ENCODE measurements at places on chromosomes 1 and 21. TPM values are rescaled to one million over a fixed set of nuclear protein-coding genes. Genes with fewer than 3 reads are reported as not detected.

- H3K27me3 ChIP-seq: no peaks in the 10 kb centered on the region
- no peak for DNase-seq
- H3K4me3 ChIP-seq: no peak overlapping the region
- no peak overlapping the region for H3K27ac ChIP-seq
- no peaks in the 10 kb centered on the region for H3K36me3 ChIP-seq
These were observed 227.1 kb downstream of the LRRC7 start for GRCh38 chr1:69794831-69795230.

DNA sequence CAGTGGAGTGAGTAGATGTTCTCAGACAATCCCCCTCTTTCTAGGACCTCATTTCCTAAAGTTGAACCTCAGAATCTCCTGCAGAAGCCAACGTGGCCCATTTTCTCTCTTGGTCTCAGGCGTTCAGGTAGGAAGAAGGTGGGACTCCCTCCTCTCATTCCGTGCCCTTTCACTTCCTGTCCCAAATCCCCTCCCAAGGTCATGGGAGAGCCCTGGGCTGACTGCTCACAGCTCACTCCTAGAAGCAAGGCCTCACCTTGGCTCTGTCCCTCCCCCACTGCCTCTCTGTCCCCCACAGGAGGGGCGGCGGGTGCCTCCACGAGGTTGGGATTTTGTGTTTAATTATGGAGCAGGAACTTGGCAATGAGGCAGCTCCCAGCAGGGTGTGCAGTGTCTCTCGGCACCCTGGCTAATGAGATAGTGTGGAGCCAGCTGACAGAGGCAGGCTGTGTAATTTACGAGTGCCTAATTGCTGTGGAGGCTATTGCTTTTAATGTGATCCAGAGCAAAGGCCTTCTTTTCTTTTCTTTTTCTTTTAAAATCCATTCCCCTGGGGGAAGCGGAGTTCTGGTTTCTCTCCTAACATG, 9.1 kb upstream of the CDK18 start:
- H3K4me1 ChIP-seq: no peaks in the 10 kb centered on the region
- H3K27me3 ChIP-seq: no peaks in the 10 kb centered on the region
- no peak overlapping the region for H3K27ac ChIP-seq
- H3K4me3 ChIP-seq: no peak overlapping the region
- H3K36me3 ChIP-seq: no peaks in the 10 kb centered on the region

- DNase-seq: peak; percentile 17
- H3K36me3 ChIP-seq: peaks cover 3% of the 10 kb centered on the region
- H3K4me3 ChIP-seq: no peak overlapping the region
- H3K4me1 ChIP-seq: no peaks in the 10 kb centered on the region
- no peak overlapping the region for H3K27ac ChIP-seq
These were observed 20.5 kb downstream of the PRKACB start for GRCh38 chr1:84164567-84165021.

DNA sequence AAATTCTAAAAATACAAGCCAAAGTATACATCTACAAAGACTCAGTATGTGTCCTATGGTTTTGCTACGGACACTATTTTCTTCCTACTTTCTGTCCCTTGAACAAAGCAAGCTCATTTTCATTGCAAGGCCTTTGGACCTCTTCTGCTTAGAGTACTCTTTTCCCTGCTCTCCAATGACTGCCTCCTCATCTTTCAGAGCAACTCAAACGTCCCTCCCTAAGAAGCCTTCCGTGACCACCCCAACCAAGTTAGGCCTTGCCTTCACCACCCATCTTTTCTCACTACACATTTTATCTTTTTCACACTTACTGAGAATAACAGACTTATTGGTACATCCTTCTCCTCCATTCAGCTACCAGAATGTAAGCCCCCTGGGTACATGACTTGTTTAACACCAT, 39.9 kb downstream of the ENAH start:
- H3K4me1 ChIP-seq: no peaks in the 10 kb centered on the region
- no peak overlapping the region for H3K27ac ChIP-seq
- no peaks in the 10 kb centered on the region for H3K27me3 ChIP-seq
- H3K36me3 ChIP-seq: no peaks in the 10 kb centered on the region

DNA sequence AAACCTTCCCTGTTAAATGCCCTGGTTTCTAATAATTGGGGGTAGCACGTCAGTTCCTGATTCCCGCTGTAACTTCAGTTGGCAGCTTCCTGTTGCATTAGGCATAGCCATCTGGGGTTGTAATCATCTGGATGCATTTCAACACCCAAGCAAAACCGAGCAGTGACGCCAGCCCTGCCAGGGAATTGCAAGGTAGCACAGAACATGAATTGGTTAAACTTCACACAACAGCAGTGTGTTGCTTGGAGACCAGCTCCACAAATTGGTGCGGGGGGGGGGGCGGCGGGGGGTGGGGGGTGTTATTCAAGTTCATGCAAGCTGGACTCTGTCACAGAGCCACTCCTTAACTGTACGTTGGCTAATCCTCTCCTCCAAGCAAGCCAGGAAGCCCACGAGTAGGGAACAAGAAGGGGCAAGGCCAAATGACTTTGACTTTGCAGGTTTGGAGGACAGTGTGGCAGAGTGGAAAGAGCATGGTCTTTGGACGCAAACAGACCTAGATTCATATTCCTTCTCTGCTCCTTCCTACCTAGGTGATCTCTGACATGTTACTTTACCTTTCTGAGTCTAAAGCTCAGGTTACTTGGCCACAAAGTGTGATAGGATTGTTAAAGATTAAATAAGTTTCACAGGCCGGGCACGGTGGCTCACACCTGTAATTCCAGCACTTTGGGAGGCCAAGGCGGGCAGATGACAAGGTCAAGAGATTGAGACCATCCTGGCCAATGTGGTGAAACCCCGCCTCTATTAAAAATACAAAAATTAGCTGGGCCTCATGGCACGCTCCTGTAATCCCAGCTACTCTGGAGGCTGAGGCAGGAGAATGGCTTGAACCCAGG, 4.7 kb downstream of the LAX1 start:
- H3K27ac ChIP-seq: peak overlapping the region; percentile 14
- H3K36me3 ChIP-seq: peaks cover 40% of the 10 kb centered on the region
- no peak for DNase-seq
- H3K27me3 ChIP-seq: no peaks in the 10 kb centered on the region
- H3K4me3 ChIP-seq: no peak overlapping the region

The HMCN1 gene
- 0.85 TPM for total RNA-seq

The PDE4B gene
- 9.9 TPM for total RNA-seq

- peak overlapping the region; percentile 28 for H3K27ac ChIP-seq
- H3K4me1 ChIP-seq: no peaks in the 10 kb centered on the region
These were observed 115.1 kb downstream of the ETS2 start for GRCh38 chr21:38920631-38921398.

- H3K4me1 ChIP-seq: no peaks in the 10 kb centered on the region
- no peak overlapping the region for H3K27ac ChIP-seq
- H3K27me3 ChIP-seq: no peaks in the 10 kb centered on the region
- H3K36me3 ChIP-seq: no peaks in the 10 kb centered on the region
These were observed 321.0 kb upstream of the LRRC7 start for GRCh38 chr1:69246710-69247109.

DNA sequence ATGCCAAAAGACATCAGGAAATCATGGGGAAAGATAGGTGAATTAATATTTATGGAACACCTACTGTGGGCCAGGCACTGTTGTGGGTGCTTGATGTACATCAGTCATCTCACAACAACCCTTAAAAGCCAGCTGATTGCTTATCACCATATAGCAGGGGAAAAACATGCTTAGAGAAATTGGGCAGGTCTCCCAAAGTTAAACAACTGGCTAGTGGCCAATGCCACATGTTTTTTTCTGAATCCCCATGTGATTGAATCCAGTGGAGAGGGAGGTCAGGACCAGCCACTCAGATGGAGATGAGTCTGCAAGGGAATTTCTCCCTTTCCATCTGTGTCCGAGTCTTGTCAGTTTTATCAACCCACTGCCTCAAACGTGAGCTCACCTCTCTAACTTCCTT, 33.5 kb downstream of the UTP25 start:
- no peaks in the 10 kb centered on the region for H3K36me3 ChIP-seq
- no peaks in the 10 kb centered on the region for H3K4me1 ChIP-seq
- no peak for DNase-seq
- H3K27me3 ChIP-seq: no peaks in the 10 kb centered on the region
- no peak overlapping the region for H3K4me3 ChIP-seq

The CHAF1B gene
- 6.1 TPM for total RNA-seq

GRCh38 chr21:31988492-31989290, 115.9 kb downstream of the HUNK start:
- H3K27ac ChIP-seq: no peak overlapping the region
- no peaks in the 10 kb centered on the region for H3K4me1 ChIP-seq
- H3K36me3 ChIP-seq: no peaks in the 10 kb centered on the region
- H3K27me3 ChIP-seq: no peaks in the 10 kb centered on the region

- no peak overlapping the region for H3K27ac ChIP-seq
- H3K27me3 ChIP-seq: no peaks in the 10 kb centered on the region
- H3K4me1 ChIP-seq: no peaks in the 10 kb centered on the region
- DNase-seq: no peak
- no peak overlapping the region for H3K4me3 ChIP-seq
These were observed 198.5 kb downstream of the SMYD3 start for GRCh38 chr1:246308533-246309075.

The SMPDL3B gene
- 0.76 TPM for total RNA-seq

The SV2A gene
- 1.8 TPM for total RNA-seq

The CNR2 gene
- total RNA-seq: 1.5 TPM

- no peaks in the 10 kb centered on the region for H3K27me3 ChIP-seq
- no peaks in the 10 kb centered on the region for H3K36me3 ChIP-seq
- H3K27ac ChIP-seq: no peak overlapping the region
- DNase-seq: no peak
- no peak overlapping the region for H3K4me3 ChIP-seq
These were observed 342.1 kb upstream of the NR5A2 start for GRCh38 chr1:199685369-199685768.

The FCGR1A gene
- total RNA-seq: 2.7 TPM

DNA sequence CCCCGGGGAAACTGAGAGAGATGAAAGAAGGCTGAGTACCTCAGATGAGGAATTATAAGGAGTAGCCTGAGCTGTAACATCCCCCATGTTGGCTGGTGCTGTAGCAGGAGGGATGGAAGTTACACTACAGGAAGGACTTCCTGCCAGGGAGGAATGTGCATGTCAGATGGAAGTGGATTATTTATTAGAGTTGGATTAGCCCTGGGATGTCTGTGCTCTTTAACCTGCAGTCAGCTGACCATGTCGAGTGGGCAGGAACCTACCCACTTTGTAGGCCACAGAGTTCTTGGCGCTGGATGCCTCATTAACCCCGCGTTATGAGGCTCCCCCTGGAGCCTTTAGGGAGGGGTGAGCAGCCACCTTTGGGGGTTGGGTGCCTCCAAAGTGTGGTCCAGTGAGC, 757 bp upstream of the SEMA4A start:
- H3K27me3 ChIP-seq: peaks cover 4% of the 10 kb centered on the region
- no peaks in the 10 kb centered on the region for H3K36me3 ChIP-seq
- H3K4me3 ChIP-seq: no peak overlapping the region
- peaks cover 64% of the 10 kb centered on the region for H3K4me1 ChIP-seq
- DNase-seq: no peak
- H3K27ac ChIP-seq: no peak overlapping the region

The ANKRD65 gene
- 7.9 TPM for total RNA-seq

DNA sequence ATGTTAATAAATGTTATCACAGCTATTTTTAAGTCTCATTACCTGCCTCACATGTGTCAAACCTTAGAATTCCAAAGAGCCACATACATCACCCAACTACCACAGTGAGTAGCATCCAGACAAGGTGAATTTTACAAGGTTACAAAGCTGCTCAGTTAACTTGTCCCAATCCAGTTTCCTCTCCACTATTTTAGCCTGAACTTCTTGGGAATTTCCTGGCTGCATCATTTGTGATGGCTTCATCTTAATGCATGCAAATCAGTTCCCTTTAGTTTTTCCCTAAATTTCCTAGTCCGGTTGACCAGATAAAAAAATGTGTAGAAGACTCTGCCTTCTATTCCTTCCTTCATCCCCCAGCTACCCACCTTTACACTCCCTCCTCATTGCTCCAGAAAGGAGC, 597 bp upstream of the TRAF3IP3 start:
- peak overlapping the region; percentile 87 for H3K27ac ChIP-seq
- H3K36me3 ChIP-seq: peaks cover 17% of the 10 kb centered on the region
- DNase-seq: no peak

- no peak overlapping the region for H3K27ac ChIP-seq
- no peak for DNase-seq
- peaks cover 14% of the 10 kb centered on the region for H3K36me3 ChIP-seq
- no peak overlapping the region for H3K4me3 ChIP-seq
- H3K27me3 ChIP-seq: no peaks in the 10 kb centered on the region
These were observed 12.4 kb downstream of the IBA57 start for GRCh38 chr1:228177721-228178710.

Data from thymus (tissue), 14 donors.